ENCODE measurements at places on chromosomes 12 and 14. TPM values are rescaled to one million over a fixed set of nuclear protein-coding genes. Genes with fewer than 3 reads are reported as not detected.
A peak's percentile ranks its signal among the peaks of the same experiment; 100 is the strongest.

PZP gene
- polyA plus RNA-seq, result 0.44 TPM

DNA sequence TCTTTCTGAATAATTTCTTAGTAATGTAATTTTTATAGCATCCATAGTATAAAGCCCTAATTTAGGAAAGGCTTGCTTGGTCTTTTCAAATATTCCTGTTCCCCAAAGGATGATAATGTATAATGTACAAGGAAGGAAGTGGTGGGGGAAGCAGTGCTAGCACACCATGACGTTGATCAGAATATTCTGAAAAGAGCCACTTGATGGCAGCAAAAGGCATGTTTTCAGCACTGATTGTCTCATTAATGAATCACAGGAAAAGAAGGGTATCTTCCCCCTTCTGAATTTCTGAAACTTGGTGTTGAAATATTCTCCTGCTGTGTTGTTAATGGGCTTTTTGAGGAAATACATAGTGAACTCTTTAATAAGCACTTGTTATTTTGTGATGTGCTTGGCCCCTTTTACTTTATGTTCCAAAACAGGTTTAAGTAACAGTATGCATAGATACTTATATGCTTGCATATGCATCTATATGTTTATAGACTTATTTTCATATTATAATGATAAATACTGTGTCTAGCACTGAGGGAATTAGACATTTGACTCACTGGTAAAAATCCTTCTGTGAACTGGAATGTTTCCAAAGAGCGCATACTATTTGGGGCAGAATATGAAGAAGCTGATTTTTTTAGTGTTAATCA lies 122.0 kb downstream of the TMEM117 start:
- peak; percentile 24 for DNase-seq

GRCh38 chr12:104272938-104273337 lies 30.6 kb upstream of the EID3 start:
- DNase-seq, result no peak

DNA sequence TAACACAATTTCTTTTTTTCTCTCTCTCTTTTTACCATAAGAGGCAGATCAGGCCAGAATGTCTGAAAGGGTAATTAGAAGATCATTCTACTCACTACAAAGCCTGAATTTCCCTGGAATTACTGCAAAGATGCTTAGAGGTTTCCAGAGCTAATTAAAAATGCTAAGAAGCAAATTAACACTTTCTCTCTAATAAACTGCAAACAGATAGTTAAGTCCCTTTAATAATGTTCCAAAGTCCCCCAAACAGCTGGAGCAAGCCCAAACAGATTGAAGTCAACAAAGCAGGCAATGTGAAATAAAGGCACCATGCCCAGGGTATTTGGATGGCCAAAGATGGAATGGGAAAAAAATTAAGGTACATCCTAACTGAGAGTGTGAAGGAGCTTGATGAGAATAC lies 208.8 kb upstream of the LRFN5 start:
- no peak for DNase-seq

FOXN4 gene
- 1.1 TPM for polyA plus RNA-seq

DNA sequence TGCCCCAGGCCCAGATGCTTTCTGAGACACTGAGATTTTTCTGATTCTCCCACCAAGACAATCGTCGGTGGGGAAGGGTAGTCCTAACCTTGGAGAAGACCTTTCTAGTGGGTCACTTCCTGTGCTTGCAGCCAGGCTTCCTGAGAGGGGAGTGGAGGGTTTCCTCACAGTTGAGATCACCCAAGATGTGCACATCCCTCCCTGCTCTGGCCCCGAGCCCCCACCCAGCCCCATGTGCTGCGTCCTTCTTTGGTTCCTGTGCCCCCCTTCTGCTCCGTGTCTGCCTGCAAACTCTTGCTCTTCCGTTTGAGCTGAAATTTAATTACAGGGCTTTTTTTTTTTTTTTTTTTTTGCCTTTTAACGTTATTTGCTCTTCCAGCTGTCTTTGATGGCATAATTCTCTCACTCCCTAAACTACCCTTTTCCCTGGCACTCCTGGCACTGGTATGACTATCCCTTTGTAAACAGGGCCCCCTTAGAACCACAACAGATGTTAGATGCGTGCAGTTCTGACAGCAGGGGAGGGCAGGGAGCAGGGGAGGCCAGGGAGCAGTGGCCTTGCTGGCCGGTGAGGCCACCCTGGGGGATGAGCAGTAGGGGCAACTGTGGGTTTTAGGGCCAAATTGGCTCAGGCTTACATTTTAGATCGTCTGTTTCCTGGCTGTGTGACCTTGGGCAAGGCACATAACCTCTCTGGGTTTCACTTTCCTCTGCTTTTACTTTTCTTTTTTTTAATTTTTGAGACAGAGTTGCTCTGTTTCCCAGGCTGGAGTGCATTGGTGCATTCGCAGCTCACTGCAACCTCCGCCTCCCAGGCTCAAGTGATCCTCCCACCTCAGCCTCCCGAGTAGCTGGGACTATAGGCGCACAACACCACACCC lies 144.5 kb downstream of the PHETA1 start:
- no peak for DNase-seq
